ENCODE measurements at places on chromosomes 4 and X. TPM values are rescaled to one million over a fixed set of nuclear protein-coding genes. Genes with fewer than 3 reads are reported as not detected.

DNA sequence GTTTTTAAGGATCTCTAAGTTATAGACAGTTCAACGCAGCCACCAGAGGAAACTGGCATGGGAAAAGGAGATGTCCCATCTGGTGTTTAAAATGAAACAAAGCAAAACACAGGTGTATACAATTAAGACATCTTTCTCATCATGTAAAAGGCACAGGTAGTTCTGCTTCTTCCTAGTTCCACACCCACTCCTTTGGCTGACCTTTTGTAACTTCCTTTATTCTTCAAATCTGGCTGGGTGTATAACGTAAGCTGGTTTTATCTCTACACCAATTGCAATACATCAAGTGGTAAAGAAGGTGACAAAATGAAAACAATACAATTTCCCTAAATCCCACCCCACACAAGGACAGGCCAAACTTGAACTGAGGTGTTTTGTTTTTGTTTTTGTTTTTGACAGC, 27.3 kb upstream of the FBXW7 start:
- H3K27me3 ChIP-seq: no peaks in the 10 kb centered on the region
- no peak overlapping the region for H3K4me3 ChIP-seq
- H3K27ac ChIP-seq: no peak overlapping the region
- no peak for DNase-seq
- H3K36me3 ChIP-seq: no peaks in the 10 kb centered on the region
- no peaks in the 10 kb centered on the region for H3K4me1 ChIP-seq

DNA sequence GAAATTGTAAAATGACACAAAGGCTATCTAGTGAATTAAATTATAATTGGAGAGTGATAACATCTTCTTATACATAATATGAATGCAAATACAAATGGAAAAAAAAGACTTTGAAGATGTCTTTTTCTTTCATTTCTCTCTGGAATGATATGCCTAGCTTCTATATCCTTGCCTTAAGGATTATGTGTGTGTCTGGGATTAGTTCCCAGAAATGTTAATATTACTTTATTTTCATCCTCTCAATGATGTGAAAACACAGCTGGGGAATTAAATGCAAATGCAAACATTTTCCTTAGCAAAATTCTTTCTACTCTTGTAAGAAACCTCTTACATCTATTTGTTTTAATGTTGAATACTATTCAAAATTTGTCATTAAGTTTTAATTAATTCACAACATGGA, 441.9 kb downstream of the FSTL5 start:
- no peak for DNase-seq
- H3K4me1 ChIP-seq: no peaks in the 10 kb centered on the region
- H3K27ac ChIP-seq: no peak overlapping the region

DNA sequence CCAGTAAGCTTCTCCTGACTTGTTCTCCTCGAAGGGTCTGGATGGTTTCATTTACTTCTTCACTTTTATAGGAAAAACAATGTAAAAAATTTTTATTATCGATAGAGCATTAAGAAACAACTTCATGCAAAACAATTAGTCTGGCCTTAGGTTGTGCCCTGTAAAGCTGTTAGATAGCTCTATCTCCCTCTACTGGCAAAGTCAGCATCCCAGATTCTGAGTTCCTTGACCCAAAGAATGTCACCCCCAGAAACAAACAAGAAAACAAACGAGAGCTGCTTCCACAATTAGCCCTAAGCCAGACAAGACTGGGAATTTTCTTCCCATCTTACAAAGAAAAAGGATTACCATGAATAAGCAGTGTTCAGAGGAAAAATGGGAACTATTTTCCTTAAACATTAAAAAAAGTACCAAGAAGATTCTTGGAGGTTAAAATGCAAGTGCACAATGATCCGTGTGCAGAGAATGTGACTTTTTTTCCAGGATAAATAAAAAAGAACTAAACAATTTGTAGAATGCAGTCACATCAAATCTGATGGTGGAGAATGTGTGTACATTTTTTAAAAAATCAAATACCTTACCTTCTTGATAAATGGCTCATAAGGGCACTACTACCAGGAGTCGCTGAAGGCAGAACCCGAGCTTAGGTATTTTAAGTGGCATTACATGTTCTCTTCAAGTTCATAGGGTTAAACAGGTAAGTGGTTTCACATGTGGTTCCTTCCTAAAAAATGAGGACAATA, 293.2 kb downstream of the FBXO8 start:
- DNase-seq: peak; percentile 58
- H3K27ac ChIP-seq: no peak overlapping the region
- H3K36me3 ChIP-seq: no peaks in the 10 kb centered on the region
- H3K4me1 ChIP-seq: no peaks in the 10 kb centered on the region
- no peaks in the 10 kb centered on the region for H3K27me3 ChIP-seq

- H3K27ac ChIP-seq: peak overlapping the region; percentile 59
- H3K4me3 ChIP-seq: peak overlapping the region; percentile 81
- peaks cover 11% of the 10 kb centered on the region for H3K4me1 ChIP-seq
Observed at GRCh38 chr4:37453281-37453998, 208.9 kb downstream of the NWD2 start.

DNA sequence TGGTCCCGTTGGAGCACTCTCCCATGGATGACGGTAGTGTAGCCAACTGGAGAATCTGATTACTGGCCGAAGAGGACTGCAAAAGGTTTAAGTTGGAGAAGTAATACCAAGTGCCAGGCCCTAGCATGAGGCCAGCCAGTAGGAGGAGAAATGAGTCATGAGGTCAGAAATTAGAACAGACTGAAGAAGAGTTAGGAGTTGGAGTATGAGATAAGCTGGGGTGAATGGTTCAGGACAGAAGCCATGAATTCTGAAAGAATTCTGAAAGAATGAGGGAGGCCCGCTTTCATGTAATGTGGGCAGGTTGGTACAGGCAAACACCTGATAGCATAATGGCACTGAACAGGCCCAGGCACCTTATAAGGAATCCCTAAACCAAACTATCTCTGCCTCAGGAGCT, 18.4 kb upstream of the STK26 start:
- H3K4me1 ChIP-seq: no peaks in the 10 kb centered on the region
- no peak overlapping the region for H3K27ac ChIP-seq
- peaks cover 18% of the 10 kb centered on the region for H3K27me3 ChIP-seq
- DNase-seq: no peak
- no peak overlapping the region for H3K4me3 ChIP-seq

DNA sequence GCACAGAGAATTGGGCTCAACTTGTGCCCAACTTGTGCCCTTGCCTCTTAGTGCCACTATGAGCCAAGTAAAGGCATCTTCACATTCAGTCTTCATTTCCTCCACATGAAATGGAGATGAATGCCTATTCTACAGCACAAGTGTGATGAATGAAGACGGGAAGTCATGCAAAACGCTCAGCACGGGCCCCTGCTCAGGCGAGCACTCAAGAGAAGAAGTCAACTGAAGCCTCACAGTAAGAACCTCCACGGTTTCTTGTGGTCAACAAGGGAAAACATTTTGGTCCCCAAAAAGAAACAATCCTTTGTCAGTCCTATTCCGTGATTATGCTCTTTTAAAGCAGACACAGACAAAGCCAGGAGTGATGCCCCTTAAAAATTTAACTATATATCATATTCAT, 87.0 kb downstream of the IRF2 start:
- H3K4me1 ChIP-seq: peaks cover 40% of the 10 kb centered on the region
- no peak for DNase-seq
- no peak overlapping the region for H3K27ac ChIP-seq

DNA sequence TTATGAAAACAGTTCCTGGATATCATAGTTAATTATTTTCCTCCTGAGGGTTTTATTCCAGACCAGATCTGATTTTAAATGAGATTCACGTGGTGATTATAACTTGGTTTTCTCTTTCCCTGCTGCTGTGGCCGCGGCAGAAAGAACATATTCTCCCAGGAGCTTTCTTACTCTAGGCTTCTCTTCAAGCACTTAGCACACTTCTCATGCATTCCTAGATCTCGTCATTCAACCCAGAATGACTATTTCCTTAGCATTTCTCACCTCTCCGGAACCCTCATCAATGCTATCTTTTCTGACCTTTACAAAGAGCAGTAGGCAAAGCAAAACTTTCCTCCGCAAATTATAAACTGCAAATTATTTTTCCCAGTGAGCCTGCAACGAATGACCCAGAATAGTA, 122.9 kb downstream of the GPAT3 start:
- DNase-seq: no peak
- H3K4me3 ChIP-seq: no peak overlapping the region
- H3K36me3 ChIP-seq: no peaks in the 10 kb centered on the region
- H3K27me3 ChIP-seq: no peaks in the 10 kb centered on the region
- no peak overlapping the region for H3K27ac ChIP-seq

- H3K4me1 ChIP-seq: no peaks in the 10 kb centered on the region
- H3K27ac ChIP-seq: peak overlapping the region; percentile 74
- H3K36me3 ChIP-seq: no peaks in the 10 kb centered on the region
- H3K4me3 ChIP-seq: no peak overlapping the region
Observed at GRCh38 chrX:40933132-40933705, 152.0 kb upstream of the USP9X start.

GRCh38 chr4:14749910-14750309, 252.4 kb upstream of the CPEB2 start:
- no peaks in the 10 kb centered on the region for H3K4me1 ChIP-seq
- H3K27ac ChIP-seq: no peak overlapping the region
- no peaks in the 10 kb centered on the region for H3K36me3 ChIP-seq
- DNase-seq: no peak

DNA sequence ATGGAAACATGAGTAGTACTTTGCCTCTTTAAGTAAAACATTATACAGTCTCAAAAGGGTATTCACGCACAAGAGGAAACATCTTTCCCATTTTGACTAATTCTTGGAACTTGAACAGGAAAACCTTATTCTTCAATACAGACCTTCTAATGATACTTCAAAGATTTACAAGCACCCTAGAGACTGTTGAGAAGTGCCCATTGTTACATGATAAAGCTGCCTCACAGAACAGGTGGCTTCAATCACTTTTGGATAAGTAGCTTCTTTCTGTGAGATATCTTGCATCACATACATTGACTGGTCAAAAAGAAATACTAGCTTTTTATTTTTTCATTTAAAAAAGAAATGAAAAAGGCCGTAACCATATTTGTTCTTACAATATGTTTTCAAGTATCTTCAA, 219.4 kb downstream of the EPHA5 start:
- H3K4me1 ChIP-seq: no peaks in the 10 kb centered on the region
- no peak overlapping the region for H3K4me3 ChIP-seq
- no peaks in the 10 kb centered on the region for H3K36me3 ChIP-seq
- no peaks in the 10 kb centered on the region for H3K27me3 ChIP-seq

DNA sequence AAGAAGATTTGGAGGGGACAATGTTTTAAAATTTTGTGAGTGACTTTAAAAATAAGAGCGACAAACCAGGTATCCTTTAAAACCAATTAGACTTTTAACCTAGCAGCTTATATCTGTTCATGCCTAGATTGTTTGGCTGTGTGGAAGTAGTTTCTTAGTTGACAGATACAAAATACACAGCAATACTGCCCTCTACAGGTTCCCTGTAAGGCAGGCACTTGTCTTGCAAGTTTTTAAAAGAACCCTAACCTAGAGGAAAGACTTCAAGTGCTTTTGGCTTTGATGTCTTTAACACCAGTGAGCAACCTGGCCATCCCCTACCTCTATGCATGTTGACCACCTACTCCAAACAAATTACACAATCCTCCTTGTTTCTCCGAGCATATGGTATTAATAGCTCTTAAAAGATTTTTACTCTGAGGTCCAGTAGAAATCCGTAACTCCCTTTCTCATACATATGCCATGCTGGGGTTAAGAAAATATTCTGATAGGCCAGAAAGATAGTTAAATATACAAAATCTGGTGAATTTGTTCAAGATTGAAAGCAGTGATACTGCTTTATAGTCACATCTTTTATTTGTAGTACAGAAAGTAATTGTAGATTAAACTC, 273.0 kb downstream of the ARHGAP24 start:
- no peaks in the 10 kb centered on the region for H3K4me1 ChIP-seq
- no peaks in the 10 kb centered on the region for H3K36me3 ChIP-seq
- no peaks in the 10 kb centered on the region for H3K27me3 ChIP-seq
- no peak overlapping the region for H3K27ac ChIP-seq

DNA sequence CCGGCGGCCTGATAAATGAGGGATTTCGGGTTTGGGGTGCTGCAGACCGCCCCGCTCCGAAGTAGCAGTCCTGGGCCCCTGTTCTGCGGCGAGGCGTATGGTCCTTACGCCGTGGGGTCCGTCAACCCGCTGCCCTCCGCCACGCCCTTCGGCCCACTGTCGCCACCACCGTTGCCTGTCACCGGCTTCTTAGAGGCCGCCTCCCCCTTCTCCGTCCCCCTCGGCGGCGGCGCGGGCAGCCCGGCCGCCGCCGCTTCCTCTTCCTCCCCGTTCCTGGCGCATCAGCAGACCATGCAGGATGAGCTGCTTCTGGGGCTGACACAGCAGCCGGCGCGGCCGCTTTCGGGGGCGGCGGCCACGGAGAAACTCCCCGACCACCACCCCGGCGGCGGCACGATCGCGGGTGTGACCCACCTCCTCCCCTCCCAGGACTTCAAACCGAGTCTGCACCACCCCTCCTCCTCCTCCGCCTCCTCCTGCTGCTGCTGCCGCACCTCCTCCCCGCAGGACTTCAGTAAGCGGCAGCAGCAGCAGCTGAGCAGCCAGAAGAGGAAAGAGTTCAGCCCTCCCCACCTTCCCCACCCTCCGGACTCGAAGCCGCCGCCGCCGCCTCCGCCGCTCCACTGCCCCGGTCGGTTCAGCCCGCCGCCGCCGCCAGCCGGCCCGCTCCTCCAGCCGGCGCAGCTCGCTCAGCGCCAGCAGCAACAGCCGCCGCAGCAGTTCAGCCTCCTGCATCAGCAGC, 549 bp downstream of the CPEB2 start:
- no peaks in the 10 kb centered on the region for H3K36me3 ChIP-seq
- no peaks in the 10 kb centered on the region for H3K4me1 ChIP-seq
- H3K27ac ChIP-seq: peak overlapping the region; percentile 100
- peak; percentile 66 for DNase-seq
- H3K27me3 ChIP-seq: no peaks in the 10 kb centered on the region
- H3K4me3 ChIP-seq: peak overlapping the region; percentile 93

DNA sequence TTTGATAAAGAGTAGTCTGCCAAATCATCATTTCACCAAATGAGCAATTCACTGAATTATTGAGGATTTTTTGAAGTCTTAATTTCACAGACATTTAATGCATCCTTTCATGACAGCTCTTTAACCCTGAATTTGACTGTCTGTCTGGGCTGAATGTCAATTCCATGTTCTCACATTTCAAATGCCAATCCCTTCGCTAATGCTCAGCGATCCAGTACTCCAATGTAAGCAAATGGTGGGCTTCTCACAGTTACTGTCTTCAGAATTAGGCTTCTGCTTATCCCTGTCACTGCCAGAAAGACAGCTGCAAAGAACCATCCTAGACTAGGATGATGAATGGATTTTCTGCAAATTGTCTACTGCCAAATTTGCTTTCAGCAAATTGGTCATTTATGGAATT, 36.2 kb upstream of the USP38 start:
- H3K27me3 ChIP-seq: no peaks in the 10 kb centered on the region
- H3K27ac ChIP-seq: no peak overlapping the region
- DNase-seq: peak; percentile 34

- DNase-seq: no peak
- no peak overlapping the region for H3K4me3 ChIP-seq
- no peaks in the 10 kb centered on the region for H3K27me3 ChIP-seq
- no peaks in the 10 kb centered on the region for H3K36me3 ChIP-seq
- no peaks in the 10 kb centered on the region for H3K4me1 ChIP-seq
Observed at GRCh38 chr4:157372154-157372553, 151.6 kb downstream of the GRIA2 start.

The MAGED1 gene
- 213 TPM for total RNA-seq

The H2BW2 gene
- total RNA-seq: not detected

The ZXDB gene
- 8.9 TPM for total RNA-seq

The ATP2B3 gene
- 11.8 TPM for total RNA-seq

The SORCS2 gene
- total RNA-seq: 9.4 TPM

The AR gene
- total RNA-seq: 5.0 TPM

The GAB3 gene
- total RNA-seq: 4.4 TPM

The CDS1 gene
- total RNA-seq: 9.6 TPM
